ENCODE measurements at places on chromosomes 1 and 21.

GRCh38 chr1:91622616-91623015 is 122.0 kb downstream of the CDC7 start:
- DNase-seq, result peak; percentile 16

GRCh38 chr1:206005778-206006180 is 2.6 kb upstream of the RAB7B start:
- no peak for DNase-seq

GRCh38 chr1:186303911-186304310 is 71.1 kb downstream of the TPR start:
- DNase-seq, result no peak

DNA sequence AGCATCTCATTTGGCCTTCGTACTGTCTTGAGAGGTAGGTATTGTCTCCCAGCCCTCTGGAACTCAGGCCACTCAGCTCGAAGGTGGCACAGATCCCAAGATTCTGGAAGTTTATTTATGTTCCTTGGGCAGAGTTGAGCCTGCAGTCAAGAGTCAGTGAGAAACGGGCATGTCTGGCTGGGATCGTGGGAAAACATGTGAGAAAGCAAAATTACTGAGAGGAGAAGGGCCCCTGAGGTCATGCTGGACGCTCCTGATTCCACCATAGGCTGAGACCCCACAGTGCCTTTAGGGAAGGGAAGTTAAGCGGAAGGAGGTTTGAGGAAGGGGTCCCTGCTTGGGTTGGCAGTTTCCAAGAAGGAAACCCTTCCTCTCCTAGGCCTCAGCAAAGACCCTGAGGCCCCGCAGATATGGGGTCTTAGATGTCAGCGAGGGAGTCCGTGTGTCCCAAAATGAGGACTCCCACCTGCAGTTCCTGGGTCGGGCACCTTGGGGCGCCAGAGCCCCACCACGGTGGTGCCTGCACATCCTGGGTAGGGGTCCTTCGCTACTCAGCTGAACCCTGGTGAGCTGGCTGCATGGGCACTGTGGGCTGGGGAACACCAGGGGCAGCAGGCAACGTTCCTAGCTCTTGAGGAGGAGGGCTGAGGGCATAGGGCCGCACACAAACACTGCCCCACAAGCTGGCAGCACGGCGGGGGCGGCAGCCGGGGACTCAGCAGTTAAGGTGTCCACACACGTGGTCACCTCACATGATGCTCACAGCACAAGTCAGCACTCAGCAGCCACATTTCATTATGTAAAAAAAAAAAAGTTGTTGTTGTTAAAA is 12.3 kb upstream of the SEMA4A start:
- DNase-seq, result no peak

DNA sequence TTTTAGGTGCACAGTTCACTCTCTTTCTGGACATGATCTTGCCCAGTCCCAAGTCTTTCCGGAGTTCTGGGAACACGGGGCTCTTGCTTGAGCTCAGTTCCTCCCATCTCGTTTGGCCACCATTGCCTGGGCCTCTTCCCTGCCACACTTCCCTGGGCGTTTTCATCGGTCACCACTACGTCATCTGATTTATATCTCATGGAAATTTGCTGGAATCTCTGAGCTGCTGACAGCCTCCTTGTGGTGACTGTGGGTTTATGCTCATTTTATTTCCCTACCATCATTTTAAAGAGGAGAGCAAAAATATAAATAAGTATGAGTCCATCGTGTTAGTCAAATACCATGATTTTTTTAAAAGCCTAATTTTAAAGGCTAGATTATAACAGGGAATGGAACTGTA is 449.1 kb upstream of the KAZN start:
- DNase-seq, result no peak

GRCh38 chr1:109631513-109632505 is 12.2 kb downstream of the AMPD2 start:
- no peak for DNase-seq

GRCh38 chr1:106457368-106457767 is 599.1 kb upstream of the PRMT6 start:
- DNase-seq, result no peak

- DNase-seq, result peak; percentile 76
These were observed 154.4 kb downstream of the PLPP3 start for GRCh38 chr1:56424744-56425493.

- DNase-seq, result no peak
These were observed 55.6 kb downstream of the RPL5 start for GRCh38 chr1:92887465-92887864.

GRCh38 chr1:2084306-2084705 is 34.1 kb downstream of the PRKCZ start:
- no peak for DNase-seq

GRCh38 chr1:94675373-94675772 is 133.8 kb upstream of the F3 start:
- peak; percentile 73 for DNase-seq

DNA sequence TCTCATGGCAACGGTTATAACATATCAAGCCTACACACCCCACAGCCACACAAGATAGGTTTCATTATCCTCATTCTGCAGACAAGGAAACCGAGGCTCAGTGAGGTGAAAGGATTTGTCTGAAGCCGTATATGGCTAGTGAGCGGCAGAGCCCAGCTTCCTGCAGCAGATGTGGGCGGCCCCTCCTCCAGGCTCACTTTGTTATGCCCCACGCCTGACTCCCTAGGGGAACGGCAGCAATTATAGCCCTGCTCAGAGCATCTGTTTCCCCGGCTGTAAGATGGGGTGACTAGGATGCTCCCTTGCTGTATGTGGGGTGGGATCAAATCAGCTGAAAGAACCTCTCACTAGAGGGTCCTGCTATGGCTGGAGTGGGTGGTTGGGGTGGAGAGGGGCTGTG is 22.1 kb downstream of the GRHL3 start:
- no peak for DNase-seq

DNA sequence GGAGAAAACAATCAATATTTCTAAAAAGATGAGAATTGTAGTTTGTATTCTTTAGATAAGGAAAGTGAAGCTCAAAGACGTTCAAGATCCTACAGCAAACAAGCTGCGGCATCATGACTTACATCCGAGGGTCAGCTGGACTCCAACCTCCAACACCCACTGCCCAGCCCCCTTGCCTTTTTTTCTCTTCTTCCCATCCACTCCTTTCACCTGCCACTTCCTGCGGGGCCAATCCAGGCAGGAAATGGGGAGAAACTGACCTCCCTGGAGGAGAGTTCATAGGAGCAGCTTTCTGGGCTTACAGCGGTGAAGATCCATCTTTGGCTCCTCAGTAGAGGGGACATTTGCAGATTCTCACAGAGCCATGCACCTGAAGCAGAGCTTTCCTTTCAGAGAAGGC is 361.5 kb downstream of the PTPRU start:
- no peak for DNase-seq

- no peak for DNase-seq
These were observed 151.9 kb downstream of the PGBD5 start for GRCh38 chr1:230274254-230274653.

DNA sequence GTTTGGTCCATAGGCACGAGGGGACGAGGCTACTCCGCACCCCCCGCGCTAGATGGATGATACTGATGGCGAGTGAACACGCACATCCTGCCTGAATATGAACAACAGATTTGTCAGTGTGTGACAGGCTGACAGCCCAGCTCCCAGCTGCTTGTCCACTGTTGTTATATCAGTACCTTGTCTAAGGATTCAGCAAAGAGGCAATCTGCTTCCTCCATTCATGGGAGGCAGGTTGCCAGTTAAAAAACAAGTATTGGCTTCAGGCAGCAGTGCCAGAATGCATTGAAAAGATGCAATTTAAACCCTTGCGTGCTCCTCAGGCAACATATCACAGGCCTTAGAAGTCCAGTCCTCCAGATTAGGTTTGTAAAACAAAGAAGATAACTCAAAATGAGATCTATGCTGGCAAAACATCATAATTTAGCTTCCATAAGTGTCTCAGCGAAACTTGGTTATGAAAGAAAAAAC is 223.3 kb downstream of the GPATCH2 start:
- peak; percentile 16 for DNase-seq

DNA sequence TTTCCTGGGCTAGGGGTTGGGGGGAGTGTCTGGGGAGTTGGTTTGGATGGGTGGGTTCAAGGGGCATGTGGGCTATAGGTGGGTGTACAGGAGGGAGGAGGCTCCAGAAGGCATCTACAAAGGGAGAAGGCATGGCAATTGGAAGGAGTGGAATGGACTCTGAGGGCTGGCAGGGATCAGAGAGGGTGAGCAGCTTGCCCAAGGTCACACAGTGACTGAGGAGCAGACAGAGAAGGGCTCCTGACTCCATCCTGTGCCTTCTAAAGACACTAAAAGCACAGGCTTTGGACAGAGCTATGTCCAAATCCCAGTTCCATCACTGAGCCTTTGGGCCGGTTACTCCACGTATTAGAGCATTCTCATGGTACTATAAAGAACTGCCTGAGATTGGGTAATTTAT is 151.8 kb downstream of the PTPRU start:
- no peak for DNase-seq

DNA sequence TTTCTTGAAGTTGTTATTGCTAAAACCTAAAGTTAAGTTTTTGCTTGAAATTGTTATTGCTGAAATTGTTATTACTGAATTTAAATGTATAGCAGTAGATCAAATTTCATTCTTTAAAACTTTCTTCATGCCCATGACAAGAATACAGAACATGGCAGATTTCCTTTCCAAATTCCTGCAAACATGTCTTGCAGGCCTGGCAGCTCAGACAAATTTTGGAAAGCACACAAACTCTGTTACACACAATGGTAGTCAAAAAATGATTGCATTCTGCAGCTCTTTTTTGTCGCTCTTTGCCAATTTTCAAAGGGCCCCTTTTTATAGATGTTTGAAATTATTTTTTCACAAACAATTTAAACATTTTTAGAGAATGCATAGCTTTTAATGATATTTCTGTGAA is 1292.3 kb upstream of the B3GALT2 start:
- DNase-seq, result no peak

GRCh38 chr1:7809742-7810141 is 25.7 kb downstream of the PER3 start:
- no peak for DNase-seq

- DNase-seq, result no peak
These were observed 58.7 kb upstream of the ZC3H12A start for GRCh38 chr1:37415611-37416244.

DNA sequence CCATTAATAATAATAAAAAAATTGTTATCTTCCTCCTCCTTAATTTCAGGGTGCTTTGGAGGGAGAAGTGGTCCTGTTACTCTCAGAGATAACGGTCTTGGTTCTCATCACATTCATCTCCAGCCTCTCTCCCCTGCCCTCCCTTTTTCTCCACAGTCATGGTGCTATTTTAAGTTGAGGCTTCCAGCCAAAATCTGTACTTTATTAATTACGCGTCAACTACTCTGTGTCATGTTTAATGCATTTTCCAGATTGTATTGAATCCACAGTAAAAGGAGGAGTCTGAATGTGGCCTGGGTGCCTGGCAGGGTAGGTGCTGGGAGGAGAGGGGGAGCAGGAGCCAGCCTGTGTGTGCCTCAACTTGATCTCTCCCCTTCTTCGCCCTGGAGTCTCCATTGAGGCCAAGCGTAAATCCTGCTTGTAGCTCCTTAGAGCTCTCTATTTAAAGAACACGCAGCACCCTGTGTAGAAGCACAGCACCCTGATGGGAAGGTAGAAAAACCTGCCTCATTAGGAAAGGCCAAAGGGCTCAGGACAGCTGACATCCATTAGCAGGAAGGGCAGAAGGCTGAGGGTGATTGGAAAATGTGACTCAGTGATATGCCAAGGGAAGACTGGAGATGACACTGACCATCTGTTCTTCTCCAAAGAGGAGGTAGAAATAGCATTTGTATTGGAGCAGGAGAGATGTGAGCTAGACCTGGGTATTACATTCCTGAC is 82.4 kb downstream of the PLXNA2 start:
- no peak for DNase-seq

- no peak for DNase-seq
These were observed 8.7 kb downstream of the PTCH2 start for GRCh38 chr1:44834328-44834727.

- peak; percentile 50 for DNase-seq
These were observed 84.9 kb downstream of the SIM2 start for GRCh38 chr21:36783612-36784374.

GRCh38 chr1:207849646-207850045 is 61.3 kb downstream of the CD34 start:
- no peak for DNase-seq

GRCh38 chr1:29062157-29062942 is 61.4 kb downstream of the TMEM200B start:
- no peak for DNase-seq

GRCh38 chr1:5632224-5632623 is 360.0 kb downstream of the NPHP4 start:
- no peak for DNase-seq

GRCh38 chr1:51264451-51264850 is 28.4 kb downstream of the RNF11 start:
- DNase-seq, result peak; percentile 85

GRCh38 chr1:193763266-193763665 is 576.9 kb upstream of the B3GALT2 start:
- peak; percentile 44 for DNase-seq

GRCh38 chr1:196381544-196381943 is 226.7 kb downstream of the KCNT2 start:
- no peak for DNase-seq

- no peak for DNase-seq
These were observed 1295.5 kb upstream of the NCAM2 start for GRCh38 chr21:19702726-19703125.

- no peak for DNase-seq
These were observed 611 bp upstream of the ZSWIM5 start for GRCh38 chr1:45206808-45207623.

DNA sequence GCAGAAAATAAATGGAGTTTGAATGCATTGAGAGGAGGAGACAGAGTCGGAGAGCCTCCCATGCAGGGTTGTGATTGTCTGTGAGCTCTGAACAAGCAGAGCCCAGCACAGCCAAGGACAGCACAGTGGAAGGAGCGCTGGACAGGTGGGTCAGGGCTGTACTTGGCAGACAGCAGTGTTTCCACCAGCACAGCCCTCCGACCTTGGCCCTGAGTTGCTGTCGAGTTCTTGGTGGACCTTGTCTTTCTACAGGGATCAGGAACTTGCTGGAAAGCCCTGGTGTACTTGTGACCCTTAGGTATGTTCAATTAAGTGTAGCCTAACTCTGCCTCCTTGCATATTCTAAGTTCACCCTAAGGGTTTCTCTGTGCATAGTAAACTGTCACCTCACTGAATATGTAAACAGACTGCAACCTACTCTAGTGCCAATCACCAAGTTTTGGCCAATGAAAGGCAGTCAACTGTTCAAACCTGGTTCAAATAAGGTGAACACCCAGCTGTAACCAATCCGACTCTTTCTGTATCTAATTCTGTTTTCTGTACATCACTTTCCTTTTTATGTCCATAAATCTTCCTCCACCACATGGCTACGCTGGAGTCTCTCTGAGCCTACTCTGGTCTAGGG is 86.6 kb upstream of the SLC25A33 start:
- no peak for DNase-seq

- peak; percentile 71 for DNase-seq
These were observed 160.2 kb downstream of the HIVEP3 start for GRCh38 chr1:41758500-41758899.
